ENCODE measurements at places on chromosomes 7 and 10.

DNA sequence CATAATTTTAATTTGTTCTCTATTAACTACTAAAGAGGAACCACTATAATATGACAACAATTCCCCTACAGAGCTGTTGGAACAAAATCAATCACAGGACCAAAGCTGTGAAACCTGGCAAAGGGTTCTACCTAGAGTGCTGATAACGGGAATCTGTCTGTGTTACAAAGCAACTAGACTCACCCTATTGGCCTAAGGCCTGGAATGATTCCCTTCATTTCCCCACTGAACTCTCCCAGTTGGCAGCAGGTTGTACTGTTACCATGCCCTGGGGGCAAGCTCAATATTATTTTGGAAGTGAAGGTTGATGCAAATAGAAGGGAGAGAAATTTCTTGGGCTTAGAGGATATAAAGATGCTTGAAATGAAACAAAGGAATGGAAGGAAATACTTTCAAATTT is 81.8 kb downstream of the SEMA3A start:
- DNase-seq = no peak

GRCh38 chr7:110724811-110725210 is 366.1 kb upstream of the LRRN3 start:
- no peak for DNase-seq

- no peak for DNase-seq
Measured at GRCh38 chr10:28674782-28675181, 2.5 kb upstream of the BAMBI start.

GRCh38 chr7:122887848-122888247 is 1.6 kb upstream of the CADPS2 start:
- no peak for DNase-seq

- DNase-seq = peak; percentile 48
Measured at GRCh38 chr10:114266521-114266920, 27.5 kb downstream of the VWA2 start.

DNA sequence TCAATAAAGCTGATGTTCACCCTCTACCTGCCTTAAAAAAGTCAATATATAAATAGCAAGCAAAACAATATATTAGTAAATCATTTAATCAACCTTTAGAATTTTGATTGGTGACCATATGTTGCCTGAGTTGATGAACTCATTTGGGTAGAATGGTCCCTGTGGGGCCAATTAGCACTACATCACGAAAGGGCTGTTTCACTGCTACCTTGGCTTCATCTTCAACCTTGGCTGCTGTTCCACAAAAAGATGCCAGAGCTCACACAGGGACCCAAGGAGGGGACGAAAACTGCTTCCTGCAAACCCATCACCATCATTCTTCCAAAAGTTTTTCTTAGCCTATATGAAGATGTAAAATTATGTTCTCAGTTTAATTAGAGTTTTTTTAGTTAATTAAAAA is 35.4 kb upstream of the HBP1 start:
- no peak for DNase-seq

DNA sequence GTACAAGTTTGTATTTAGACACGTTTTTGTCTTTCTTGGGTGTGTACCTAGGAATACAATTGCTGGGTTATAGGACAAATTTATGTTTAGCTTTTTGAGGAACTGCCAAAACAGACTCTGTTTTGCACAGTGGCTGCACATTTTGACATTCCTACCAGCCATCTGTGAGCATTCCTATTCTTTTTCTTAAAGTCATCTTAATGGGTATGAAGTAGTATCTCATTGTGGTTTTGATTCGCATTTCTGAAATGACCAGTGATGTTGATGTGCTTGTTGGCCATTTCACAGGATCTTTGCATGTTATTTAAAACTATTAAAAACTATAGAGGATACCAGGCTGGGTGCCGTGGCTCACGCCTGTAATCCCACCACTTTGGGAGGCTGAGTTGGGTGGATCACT is 32.6 kb upstream of the IL15RA start:
- no peak for DNase-seq

DNA sequence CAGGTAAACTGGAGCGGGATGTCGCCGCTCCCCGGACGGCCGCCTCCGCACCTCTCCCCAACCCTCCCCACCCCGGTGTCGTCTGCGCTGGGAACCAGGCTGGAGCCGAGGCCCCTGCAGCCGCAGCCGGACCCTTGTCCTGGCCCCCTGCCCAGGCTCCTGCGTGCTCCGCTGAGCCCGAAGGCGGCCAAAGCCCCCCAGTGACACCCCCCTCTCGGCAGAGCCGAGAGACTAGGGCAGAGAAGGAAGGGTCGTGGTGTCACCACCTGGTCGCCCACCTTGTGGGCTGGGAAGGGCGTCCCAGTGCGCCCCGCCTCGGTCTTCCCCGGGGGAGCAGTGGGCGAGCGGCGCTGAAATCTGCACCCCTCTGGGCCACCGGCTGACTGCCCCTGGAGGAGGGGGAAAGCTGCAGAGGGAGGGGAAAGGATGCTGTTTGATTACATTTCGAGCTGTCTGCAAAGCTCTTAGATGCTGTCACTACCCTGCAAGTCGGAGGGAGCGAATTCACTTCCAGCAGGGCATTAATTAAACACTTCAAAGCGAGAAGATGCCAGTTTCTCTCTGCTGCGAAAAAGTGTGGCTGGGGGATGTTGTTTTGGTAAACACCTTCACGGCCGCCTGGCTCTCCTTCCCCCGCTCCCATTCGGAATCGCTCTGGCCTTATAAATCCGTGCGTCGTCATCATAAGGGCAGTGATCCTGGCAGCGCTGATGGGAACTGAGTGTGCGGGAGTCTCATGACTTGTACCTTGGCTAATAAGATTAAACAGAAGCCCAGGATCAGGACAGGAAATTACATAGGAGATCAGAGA is 622 bp downstream of the DYNC1I1 start:
- DNase-seq = no peak

GRCh38 chr7:72919256-72919775 is 5.6 kb upstream of the POM121 start:
- DNase-seq = no peak

GRCh38 chr7:47578579-47579270 is 3.2 kb downstream of the TNS3 start:
- DNase-seq = no peak

DNA sequence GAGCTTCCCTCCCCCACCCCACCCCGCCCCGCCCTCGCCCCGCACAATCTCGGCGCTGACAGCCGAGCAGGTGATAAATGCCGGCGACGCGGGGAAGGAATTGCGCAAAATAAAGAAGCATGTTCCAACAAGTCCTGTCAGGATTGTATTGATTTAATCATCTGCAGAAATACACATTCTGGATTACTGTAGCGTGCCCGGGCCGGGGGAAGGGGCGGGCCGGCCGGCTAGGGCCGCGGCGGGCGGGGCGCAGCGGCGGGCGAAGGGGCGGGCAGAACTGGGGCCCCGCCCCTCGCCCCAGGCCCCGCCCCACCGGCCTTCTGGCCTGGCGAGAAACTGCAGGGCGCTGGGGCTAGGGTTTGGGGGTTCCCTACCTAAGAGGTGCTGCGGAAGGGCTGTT is 88.9 kb upstream of the PAX2 start:
- no peak for DNase-seq

DNA sequence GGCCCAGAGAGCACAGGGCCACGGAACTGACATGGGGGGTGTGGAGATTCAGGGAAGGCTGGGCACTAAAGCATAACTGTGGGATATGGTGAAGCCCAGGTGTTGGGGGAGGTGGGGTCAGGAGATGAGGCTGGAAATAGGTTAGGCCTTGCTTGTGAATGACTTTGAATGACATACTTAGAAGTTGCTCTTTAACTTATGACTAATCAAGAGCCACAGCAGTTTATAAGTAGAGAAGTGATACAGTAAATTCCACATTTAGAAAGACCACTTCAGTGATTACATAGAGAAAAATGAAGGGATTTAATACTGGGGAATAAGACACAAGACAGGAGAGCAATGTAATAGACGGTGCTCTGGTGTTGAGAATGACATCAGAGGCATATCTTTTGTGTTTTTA is 120.8 kb upstream of the SEC61G start:
- DNase-seq = no peak

- no peak for DNase-seq
Measured at GRCh38 chr7:16754856-16755317, 1.3 kb downstream of the TSPAN13 start.

- DNase-seq = no peak
Measured at GRCh38 chr10:35329520-35329919, 6.8 kb upstream of the CCNY start.

DNA sequence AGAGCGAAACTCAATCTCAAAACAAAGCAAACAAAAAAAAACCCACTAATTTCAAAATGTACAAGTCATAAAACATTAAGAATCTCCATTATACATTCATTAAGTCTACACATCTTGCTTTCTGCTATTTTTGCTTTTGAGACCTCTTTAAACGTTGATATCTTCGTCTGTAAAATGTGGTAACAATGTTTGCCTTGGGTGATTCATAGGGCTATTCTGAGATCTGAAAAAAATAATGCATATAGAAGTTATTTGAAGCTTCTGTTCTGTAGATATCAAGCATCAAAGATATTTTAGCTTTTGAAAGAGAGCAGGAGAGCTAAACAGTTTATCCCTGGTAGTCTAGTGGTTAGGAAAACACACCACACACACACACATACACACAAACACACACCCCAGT is 158.1 kb upstream of the PLXDC2 start:
- DNase-seq = no peak

GRCh38 chr10:70169649-70170364 is 507 bp downstream of the SAR1A start:
- DNase-seq = no peak

- no peak for DNase-seq
Measured at GRCh38 chr7:70855373-70855772, 276.6 kb upstream of the GALNT17 start.

DNA sequence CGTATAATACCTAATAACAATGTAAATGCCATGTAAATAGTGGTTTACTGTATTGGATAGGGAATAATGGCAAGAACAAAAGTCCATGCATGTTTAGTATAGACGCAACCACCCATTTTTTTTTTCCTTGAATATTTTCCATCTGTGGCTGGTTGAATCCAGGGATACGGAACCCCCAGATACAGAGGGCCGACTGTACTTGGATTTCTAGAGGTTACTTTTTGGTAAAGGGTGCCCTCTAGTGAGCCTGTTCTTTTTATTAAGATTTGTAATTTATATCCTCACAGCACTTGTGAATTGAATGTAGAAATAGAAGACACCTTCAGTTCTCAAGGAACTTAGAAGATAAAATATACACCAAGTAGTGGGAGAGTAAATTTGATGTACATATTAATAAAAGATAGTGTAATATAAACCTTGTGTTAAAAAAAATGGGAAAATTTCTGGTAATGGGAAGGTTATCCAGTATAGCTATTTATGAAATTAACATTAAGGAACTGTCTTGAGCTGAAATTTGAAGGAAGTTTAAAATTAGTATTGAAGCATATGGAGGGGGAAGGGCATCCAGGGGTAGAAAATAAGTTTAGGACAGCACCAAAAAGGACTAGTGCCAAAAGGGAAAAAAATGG is 32.0 kb downstream of the EXOC6 start:
- peak; percentile 21 for DNase-seq

DNA sequence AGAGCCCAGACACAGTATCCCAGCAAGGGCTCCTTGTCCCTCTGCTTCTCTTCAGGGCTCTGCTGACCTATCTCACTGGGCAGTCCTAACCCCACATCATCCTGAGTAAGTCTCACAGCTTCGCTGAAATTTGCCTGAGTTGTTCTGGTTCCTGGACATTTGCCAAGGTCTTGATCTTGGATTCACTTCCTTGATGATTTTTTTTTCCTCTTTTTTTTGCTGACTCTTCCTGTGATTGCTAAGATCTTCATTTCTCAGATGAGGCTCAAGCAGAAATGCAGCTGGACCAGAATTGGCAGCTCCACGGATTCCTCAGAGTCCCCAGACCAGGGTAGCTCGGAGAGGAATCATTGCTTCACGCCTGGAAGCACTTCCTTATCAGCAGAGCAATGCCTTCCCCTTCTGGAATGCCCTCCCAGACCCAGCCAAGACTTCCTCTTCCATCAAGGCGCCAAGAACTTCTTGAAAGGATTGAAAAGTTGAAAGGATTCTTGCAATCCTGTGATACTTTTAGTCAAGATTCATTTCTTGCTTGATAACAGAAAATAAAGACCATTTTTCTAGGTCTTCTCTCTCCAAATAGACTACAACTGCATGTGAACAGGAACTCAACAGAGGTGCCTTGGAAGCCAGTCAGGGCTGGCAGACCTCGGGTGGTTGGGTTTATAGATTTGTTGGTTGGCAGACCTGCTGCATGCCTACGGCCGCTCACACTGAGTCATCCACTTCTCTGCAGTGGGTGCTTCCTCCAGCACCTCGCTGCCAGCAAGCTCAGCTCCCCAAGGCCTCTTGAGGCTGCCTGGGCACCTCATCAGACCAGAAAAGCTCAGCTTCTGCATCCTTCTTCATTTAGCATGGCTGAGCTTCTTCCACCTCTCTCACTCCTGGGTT is 8.8 kb upstream of the AFAP1L2 start:
- peak; percentile 88 for DNase-seq

GRCh38 chr7:133861876-133862275 is 265.3 kb upstream of the LRGUK start:
- no peak for DNase-seq

GRCh38 chr10:33871061-33871956 is 536.8 kb upstream of the NRP1 start:
- no peak for DNase-seq

- DNase-seq = no peak
Measured at GRCh38 chr7:49638166-49638565, 135.3 kb upstream of the VWC2 start.

DNA sequence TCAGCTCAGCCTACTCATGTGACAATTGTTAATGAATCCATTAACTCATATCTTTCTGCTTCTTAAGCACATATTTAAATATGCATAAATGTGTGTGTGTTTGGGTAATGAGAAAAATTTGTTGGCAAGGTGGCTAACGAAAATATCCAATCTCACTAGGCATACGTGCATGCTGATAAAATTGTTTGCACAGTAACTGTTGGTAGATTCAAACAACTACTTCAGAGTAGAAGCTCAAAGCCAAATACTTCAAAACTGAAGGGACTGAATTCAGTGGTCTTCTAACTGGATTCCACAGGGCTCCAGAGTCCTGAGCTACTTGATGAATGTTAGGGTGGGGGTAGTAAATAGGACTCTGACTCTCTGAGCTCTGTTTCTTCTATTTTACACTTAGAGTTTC is 757.0 kb downstream of the GRM8 start:
- no peak for DNase-seq

DNA sequence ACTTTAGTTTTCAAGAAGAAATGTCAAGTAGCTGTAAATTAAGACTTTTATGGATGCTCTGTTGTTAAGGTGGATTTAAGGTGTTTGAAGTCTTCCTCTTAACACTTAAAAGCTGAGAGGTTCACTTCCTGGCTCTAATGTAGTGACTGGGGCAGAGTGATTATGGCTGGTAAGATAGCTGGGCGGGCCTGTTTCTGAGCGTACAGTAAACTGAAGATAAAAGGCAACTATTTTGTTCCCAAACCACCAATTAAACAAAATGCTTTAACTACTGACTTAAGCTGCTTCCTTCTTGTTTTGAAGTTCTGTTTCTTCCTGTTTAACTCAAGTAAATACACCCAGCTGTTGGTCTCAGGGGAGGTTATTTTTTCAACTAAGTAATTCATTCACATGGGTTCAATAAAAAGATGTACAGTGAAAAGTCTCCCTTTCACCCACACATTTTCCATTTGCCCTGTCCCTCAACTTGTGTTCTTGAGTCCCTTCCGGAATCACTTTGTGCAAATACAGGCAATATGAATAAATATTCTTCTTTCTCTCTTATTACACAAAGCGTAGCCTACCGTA is 19.3 kb downstream of the VWA2 start:
- DNase-seq = no peak

GRCh38 chr10:124532106-124532641 is 70.6 kb downstream of the LHPP start:
- DNase-seq = no peak

Measured in mucosa of gallbladder (tissue), 1 donor.